Upper lobe of left lung (tissue), 6 donors: ENCODE measurements at places on chromosomes 16 and 17.
A peak's percentile ranks its signal among the peaks of the same experiment; 100 is the strongest.

DNA sequence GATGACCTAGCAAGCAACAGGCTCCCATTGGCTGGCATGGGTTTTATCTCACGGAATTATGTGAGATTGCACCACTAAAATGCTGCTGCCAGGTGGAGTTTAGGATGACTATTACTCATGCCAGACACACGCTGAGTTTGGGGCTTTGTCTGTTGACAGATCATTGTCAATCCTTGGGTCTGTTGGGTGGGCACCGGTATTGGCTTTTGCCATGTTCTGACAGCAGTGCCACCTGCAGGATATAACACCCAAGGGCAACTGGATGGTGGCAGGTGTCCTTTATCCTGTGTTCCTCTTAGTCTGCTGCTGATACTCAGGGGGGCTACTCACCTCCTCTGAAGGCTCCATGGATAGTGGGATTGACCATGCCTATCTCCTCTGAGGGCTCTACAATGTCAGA is 221.6 kb upstream of the DYNLRB2 start:
- no peak for DNase-seq

GRCh38 chr17:41196068-41196467 is 6.4 kb downstream of the KRTAP9-1 start:
- DNase-seq: no peak

- no peak for DNase-seq
Measured at GRCh38 chr17:19756546-19756945, 8.4 kb upstream of the ALDH3A1 start.

- DNase-seq: no peak
Measured at GRCh38 chr16:13335879-13336278, 434.5 kb downstream of the SHISA9 start.

DNA sequence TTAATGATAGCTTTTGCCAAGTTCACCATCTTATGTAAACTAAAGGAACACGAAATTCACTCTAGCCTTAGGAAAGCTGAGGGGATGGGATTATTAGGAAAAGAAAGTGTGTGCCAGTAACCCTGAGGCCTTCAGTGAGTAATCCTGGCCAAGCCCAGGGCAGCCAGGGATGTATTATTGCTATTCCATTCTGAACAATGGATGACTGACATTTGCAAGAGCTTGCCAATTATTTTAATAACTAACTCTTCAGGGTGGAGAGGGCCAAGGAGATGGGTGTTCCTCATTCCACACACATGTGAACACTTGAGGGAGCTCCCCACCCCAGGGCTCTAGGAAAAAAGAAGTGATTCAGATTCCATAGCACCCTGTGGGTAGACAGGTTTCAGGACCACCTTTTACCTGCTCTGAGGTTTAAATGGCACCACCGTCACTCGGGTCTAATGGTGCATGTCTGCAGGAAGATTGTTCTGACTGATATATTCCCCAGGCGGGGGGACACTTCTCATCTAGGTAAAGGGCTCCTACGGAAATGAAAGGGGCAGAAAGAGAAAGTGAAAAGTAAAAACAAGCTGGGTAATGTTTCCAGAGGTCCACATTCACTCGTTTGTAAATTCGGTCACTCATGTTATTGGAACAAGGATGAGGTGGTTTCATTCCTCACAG is 41.5 kb downstream of the TK2 start:
- no peak for DNase-seq

DNA sequence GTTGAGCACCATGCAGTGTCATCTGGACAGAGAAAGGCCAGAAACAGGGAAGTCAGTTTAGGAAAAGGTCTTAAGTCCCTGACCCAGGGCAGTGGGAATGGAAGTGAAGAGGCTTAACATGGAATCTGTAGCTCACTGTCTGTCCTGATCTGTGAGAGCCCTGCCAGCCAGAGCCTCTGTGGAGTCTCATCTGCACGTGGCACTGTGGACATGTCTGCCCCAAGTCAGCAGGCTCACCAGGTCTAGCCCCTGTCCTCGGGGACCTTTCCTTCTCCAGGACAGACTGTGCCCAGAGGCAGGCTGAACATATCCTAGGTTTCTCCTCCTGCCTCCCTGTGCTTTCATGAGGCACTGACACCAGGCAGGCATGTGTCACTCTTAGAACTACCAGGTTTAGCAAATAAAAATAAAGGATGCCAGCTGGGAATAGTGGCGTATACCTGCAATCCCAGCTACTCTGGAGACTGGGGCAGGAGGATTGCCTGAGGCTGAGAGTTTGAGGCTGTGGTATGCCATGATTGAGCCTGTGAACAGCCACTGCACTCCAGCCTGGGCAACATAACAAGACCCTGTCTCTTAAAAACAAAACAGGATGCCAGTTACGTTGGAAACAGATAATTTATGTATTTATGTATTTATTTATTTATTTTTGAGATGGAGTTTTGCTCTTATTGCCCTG is 22.4 kb downstream of the UNK start:
- no peak for DNase-seq

DNA sequence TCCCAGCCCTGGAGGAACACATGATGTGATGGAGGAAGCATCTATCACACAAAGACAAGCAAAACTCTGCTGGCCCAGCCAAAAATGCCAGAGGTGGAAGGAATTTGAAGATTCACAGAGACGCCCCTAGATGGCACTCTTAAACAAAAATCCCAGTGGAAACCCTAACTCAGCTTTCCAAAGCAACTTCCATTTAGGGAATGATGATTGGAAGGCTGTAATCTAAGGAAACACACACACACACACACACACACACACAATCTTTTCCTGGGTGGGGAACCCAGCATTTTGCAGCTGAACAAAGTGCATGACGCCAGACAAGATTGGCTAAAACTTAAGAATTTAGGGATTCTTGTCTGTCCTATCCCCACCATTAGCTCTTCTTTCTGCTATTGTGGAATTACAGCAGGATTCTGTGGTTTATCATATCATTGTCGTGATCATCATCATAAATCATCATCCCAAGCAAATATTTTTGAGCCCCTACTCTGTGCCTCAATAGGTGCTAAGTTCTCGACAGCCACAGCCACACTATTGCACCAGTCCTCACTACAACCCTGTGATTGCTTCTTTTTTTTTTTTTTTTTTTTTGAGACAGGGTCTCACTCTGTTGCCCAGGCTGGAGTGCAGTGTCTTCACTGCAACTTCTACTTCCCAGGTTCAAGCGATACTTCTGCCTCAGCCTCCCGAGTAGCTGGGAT is 1.6 kb upstream of the LDAF1 start:
- no peak for DNase-seq

GRCh38 chr17:72840019-72840418 is 252.5 kb downstream of the SLC39A11 start:
- no peak for DNase-seq

- DNase-seq: no peak
Measured at GRCh38 chr17:77120868-77121267, 19.9 kb upstream of the SEC14L1 start.

GRCh38 chr16:2866431-2866830 is 8.5 kb upstream of the PRSS22 start:
- no peak for DNase-seq

- DNase-seq: no peak
Measured at GRCh38 chr17:61538480-61538879, 52.5 kb downstream of the NACA2 start.

GRCh38 chr17:77999413-78000173 is 41.1 kb downstream of the TNRC6C start:
- no peak for DNase-seq

- no peak for DNase-seq
Measured at GRCh38 chr17:44546671-44547606, 10.3 kb upstream of the FZD2 start.

DNA sequence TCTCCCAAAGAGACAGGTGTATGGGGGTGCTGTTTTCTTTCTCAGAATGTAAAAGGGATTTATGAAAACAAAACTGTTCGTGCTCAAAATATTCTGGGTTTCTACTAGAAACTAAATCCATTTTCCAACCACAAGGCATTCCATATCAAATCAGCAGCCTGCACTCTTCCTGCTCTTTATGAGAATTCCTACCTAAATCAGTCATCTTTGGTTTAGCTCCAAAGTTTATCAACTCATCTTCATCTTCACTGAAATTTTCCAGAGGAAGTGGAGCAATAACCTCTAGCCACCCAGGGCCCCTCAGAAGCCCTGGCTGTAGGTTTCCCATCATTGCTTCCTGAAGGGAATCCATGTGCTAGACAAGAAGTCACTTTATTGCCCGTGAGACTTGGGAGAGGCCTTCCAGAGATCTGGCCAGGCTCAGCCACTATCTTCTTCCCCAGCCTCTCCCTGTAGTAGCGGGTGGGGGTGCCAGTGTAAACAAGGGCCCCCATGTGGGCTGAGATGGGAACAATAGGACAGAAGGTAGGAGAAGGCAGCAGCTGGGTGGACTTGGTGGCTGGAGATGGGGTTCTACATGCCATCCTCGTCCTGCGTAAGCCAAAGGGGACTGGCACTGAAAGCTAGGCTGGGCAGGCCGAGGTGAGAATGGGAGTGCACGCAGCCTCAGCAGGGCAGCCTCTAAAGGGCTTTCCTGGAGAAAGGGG is 22.0 kb upstream of the ALDH3A1 start:
- DNase-seq: no peak

DNA sequence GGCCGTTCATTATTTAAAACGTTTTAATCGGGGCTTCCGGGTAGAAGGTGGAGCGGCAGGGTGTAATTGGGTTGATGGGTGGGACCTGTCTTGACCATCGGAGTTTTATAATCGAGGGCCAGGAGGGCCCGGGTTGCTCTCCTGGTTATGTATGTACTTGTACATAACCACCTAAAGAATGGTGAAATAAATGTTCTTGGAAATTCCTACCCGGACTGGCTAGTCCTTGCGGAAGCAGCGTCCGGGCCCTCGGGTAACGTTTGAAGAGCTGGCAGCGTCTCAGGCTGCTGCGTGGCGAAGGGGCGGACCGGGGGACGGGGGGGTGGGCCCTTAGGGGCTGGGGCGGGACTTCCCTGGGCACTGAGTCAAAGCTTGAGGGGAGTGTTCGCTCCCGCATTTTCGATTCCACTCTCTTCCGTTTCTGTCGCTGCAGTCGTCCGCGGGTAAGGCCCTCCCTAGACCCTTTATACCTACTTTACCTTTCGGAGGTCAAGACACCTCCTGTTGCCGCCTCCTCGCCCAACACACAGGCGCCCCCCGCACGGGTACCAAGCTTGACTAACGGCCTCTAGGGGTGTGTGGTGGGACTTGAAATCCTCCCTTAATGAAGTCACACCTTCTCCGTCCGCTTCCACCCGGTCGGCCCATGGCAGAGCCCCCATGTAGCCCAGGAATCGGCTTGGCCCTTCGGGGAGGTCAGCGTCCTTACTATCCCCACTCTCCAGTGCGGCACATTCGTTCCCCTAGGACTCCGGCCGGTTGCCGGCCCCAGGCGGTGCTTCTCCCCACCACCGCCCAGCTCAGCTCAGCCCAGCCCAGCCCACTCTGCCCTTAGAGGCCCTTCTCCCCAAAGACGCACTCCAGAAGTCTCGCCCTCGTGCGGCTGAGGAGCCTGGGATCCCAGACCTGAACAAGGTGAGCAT is at the start of gene TMEM106A:
TSS of gene TMEM106A (plus strand) at position 396 of the 923 bp plus-strand sequence. CDS start 1,167 bp downstream, outside the sequence.
- peak; percentile 83 for DNase-seq

DNA sequence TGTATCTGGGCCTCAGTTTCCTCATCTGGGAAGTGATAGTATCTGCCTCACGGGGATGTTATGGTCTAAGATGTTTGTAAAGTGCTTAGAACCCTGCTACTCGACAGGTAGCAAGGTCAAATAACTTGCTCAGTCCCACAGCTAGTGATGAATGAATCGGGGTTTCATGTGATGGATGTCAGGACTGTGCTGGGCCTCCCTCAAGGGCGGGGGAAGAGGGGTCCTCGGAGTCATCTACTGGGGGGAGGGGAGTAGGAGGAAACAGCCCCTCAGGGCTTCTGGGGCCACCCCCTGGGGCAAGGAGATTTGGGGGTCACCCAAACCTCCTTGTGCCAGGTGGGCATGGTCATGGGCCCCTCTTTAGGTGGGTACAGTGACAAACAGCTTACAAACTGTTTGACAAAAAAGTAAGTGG is 732 bp downstream of the PNPO start:
- DNase-seq: no peak

GRCh38 chr16:49635591-49636581 is 220.0 kb downstream of the ZNF423 start:
- peak; percentile 83 for DNase-seq

DNA sequence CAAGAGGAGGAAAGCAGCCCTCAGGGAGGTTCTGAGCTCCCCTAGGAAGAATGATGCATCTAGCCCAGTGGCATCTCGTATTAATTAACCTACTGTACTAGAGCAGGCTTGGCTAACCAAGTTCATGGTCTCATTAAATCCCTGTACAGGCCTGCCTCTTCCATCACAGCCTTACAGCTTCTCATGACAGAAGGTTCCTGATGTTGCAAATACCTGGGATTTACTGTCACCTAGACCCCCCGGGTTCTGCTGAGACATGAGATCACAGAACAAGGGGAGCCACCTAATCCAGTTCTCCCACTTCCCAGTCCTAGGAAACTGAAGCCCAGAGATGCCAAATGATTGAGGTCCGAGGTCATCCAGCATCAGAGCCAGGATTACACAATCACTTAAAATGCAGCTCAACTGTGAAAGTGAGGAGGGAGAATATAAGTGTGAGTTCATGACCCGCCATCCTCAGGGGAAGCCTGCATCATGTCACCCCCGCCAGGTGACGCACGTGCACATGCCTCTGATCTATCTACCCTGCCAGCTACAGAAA is 23.9 kb downstream of the ACLY start:
- DNase-seq: no peak

GRCh38 chr16:74094514-74094913 is 202.1 kb upstream of the PSMD7 start:
- no peak for DNase-seq
